ENCODE measurements at places on chromosomes 1 and 21.

GRCh38 chr21:43866260-43866629 lies 1.2 kb downstream of the AGPAT3 start:
- peak; percentile 73 for DNase-seq

- DNase-seq, result no peak
Measured at GRCh38 chr1:47178654-47179016, 11.2 kb downstream of the PDZK1IP1 start.

- no peak for DNase-seq
Measured at GRCh38 chr1:198397208-198397808, 143.2 kb downstream of the ATP6V1G3 start.

GRCh38 chr1:181084606-181084969 lies 3.9 kb upstream of the IER5 start:
- DNase-seq, result no peak

DNA sequence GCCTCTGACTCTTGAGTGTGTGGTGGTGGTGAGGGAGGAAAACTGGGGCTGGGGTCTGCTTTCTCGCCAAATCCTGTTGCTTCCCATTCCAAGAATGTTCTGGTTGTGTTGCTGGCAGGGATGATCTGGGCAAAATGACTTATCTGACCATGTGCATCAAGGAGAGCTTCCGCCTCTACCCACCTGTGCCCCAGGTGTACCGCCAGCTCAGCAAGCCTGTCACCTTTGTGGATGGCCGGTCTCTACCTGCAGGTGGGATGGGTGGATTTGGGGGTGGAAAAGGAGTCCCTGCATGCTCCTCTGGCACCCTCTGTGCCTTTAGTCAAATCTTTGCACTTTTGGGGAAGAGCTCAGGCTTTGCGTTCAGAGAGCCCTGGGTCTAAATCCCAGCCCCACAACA lies 18.1 kb downstream of the CYP4B1 start:
- no peak for DNase-seq

DNA sequence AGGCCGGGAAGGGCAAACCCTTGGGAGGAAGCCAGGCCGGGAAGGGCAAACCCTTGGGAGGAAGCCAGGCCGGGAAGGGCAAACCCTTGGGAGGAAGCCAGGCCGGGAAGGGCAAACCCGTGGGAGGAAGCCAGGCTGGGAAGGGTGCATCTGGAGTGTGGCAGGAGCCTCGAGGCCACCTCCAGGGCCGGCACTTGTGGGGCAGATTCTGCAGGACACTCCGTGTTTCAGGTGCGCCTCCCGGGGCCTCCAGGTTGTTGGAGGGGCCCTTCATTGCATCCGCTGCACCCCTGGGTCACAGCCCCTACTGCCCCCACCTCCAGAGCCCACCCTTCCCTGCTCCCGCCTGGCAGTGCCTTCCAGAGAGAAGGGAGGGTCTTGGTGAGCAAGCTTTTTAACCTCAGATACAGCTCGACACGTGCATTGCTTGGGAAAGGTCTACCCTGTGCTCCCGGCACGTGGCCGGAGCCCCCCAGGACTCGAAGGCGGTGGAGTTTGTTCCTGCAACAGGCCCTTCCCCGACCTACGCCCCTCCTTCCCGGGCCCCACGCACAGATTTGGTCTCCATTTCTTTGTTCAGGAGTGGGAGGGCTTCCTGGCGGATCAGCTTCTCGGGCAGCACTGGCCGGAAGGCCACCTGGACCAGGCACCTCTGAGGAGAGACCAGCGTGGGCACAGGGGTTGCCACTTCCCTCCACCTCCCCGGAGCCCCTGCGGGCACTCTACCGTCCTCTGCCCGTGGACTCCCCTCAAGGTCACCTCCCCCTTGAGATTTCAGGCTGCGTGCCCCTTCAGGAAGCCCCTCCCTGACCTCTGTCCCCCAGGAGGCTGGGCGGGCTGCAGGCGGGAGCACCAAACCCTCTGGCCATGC lies 9.4 kb upstream of the TMEM52 start:
- DNase-seq, result no peak

DNA sequence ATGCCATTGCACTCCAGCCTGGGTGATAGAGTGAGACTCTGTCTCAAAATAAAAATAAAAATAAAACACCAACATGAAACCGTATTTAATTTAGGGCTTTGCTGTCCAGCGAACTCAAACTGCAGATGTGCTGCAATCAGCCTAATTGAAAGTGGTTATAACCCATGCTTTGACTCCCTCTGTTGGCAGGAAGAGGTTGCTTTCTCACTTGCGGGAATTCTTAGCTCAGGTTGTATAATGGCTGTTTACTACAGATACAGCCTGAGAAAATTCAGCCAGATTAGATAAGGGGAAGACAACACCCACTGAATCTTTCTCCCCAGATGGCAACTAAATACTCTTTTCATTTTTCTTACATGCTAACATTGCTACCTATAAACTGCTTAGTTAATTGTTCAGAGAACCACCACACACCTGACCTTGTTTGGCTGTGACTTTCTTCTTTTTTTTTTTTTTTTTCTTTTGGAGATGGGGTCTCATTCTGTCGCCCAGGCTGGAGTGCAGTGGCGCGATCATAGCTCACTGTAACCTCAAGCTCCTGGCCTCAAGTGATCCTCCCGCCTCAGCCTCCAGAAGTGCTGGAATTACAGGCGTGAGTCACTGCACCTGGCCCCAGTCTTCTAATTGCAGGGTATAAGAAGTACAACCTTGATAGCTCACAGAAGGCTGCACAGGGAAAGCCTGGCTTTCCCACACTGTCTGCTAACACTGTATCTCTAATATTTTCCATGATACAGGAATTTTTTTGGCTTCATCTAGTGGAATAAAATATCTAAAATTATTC lies 34.6 kb downstream of the DNTTIP2 start:
- no peak for DNase-seq

DNA sequence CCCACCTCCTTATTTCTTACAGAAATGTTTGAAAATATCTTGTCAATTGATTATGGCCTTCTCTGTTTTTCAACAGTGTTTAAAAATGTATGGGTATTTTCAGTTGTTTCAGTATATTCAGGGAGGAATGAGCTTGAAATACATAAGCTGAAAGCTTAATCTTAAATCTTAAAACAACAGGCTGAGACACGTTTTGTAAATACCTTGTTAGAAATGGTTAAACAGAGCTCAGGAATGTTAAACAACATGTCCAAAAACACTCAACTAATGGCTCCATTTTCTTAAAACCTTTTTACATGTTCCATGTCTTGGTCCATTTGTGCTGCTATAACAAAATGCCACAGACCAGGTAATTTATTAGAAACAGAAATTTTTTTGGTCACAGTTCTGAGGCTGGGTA lies 953.8 kb upstream of the ADGRL2 start:
- no peak for DNase-seq

DNA sequence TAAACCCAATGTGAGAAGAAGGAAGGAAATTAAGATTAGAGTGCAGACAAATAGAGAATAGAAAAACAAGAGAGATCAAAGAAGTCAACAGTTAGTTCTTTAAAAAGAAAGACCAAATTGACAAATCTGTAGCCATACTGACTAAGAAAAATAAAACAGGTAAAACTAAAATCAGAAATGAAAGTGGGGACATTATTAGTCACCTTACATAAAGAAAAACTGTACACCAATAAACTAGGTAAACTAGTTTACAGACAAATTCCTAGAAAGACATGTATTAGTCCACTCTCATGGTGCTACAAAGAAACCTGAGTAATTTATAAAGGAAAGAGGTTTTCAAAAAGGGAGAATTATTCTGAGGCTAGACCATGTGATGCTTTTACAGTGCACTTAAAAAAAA lies 22.3 kb downstream of the BLZF1 start:
- DNase-seq, result no peak

- no peak for DNase-seq
Measured at GRCh38 chr1:78222225-78222959, 176.6 kb downstream of the GIPC2 start.

GRCh38 chr1:86155807-86156565 lies 586 bp downstream of the COL24A1 start:
- DNase-seq, result no peak

DNA sequence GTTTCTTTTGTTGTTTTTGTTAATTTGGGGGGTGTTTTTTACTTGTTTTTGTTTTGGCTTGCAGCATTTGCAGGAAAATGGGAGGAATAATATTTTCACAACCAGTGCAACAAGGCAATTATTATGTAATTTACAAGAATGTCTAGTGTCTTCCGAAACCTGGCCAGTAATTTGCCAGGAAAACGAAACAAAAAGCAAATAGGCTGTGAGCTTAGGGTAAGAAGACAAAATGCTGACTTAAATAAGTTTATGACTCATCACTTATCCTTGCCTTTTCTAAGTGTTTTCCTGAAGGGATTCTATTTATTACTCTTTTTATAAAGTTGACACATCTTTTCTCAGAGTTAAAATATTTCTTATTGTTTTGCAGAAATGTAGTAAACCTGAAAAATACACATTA lies 49.8 kb downstream of the KCNT2 start:
- DNase-seq, result no peak

GRCh38 chr21:44836666-44837471 lies 19.0 kb upstream of the SUMO3 start:
- DNase-seq, result no peak

GRCh38 chr1:8797216-8797615 lies 20.2 kb downstream of the RERE start:
- no peak for DNase-seq

- no peak for DNase-seq
Measured at GRCh38 chr1:192852001-192852947, 43.4 kb downstream of the RGS2 start.

- DNase-seq, result no peak
Measured at GRCh38 chr1:230070321-230071208, 3.5 kb downstream of the GALNT2 start.

DNA sequence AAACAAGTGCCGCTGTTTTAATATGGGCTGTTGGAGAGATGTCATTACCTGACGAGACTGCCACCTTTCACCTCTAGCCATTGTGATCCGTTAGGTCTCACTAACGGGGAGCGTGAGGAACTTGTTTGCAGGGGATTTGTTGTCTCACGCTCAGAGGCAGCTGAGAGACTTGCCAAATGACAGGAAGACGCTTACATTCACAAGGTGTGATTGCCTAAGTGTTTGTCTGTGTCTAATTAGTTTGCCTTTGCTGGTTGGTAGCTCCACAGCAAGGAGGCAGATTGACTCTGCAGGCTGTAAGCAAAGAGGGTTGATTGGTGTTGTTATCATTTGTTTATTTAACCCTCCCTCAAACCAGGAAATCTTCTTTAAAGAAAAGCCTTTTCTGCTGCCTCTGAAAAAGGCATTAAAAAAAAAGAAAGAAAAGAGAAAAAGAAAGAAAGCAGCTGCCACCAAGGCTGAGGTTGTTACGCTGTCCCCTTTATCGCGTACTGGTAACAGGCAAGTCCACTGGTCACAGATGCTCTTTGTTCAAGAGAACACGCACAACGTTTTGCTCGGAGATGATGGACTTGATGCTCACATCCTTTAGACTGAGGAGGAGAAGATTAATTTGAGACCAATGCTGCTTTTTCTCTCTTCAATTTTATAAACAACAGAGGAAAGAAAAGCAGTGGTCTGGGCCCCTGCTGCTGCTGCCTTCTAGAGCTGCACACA lies 203.9 kb downstream of the ZNF326 start:
- no peak for DNase-seq

- no peak for DNase-seq
Measured at GRCh38 chr1:150273311-150273710, 721 bp downstream of the C1orf54 start.

GRCh38 chr1:116286541-116286971 lies 86.5 kb upstream of the ATP1A1 start:
- no peak for DNase-seq

GRCh38 chr1:110583505-110583904 lies 22.7 kb downstream of the KCNA2 start:
- no peak for DNase-seq

GRCh38 chr1:173914366-173914871 lies 2.7 kb downstream of the SERPINC1 start:
- peak; percentile 51 for DNase-seq

DNA sequence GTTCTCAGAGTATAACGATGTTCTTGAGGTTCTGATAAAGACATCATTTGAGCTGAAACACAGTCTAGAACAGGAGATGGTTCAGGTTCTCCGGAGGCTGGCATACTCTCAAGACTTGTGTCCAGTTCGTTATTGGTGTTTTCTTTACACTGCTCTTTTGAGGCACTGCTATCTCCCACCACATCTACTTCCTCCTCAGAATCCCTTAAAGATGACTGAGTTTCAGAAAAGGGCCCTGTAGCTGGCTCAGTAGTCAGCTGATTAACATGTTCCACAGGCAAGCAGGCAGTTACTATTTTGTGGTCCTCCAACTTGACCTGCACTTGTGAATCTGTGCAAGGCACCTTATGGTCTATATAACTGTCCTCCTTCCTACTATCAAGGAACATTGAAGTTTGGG lies 50.2 kb downstream of the ZZZ3 start:
- DNase-seq, result no peak

DNA sequence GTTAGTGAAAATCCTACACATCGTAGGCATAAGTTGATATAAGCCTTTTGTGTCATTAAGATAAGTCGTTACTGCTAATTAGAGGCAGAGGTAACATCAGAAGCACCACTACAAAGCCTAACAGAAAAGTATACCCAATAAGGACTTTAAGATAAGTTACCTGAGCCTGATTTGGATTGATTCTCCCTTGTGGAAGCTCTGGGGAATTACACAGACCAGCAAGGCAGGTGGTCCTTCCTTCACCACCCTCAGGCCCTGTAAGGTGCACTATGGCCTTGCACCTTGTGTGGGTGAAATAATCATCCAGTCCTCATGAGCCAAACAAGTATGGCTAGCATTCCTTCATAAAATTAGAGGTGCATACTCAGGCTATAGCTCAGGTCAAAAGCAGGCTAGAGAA lies 166.7 kb upstream of the CHRM3 start:
- DNase-seq, result no peak

DNA sequence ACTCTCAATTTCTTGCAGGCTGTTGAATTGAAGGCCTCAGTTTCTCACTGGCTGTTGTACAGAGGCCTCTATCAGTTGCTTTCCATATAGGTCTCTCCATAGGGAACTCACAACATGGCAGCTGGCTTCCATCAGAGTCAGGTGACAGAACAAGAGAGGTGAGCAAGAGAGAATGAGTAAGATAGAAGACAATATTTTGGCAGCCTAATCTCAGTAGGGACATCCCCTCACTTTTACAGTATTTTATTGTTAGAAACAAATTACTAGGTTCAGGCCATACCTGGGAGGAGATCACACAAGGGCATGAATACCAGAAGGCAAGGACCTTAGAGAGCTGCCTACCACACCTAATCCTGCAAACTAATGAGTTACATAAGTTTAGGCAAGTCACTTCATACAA lies 162.8 kb downstream of the ATP6V1G3 start:
- DNase-seq, result no peak

GRCh38 chr1:157095551-157095950 lies 4.1 kb downstream of the ETV3L start:
- no peak for DNase-seq

DNA sequence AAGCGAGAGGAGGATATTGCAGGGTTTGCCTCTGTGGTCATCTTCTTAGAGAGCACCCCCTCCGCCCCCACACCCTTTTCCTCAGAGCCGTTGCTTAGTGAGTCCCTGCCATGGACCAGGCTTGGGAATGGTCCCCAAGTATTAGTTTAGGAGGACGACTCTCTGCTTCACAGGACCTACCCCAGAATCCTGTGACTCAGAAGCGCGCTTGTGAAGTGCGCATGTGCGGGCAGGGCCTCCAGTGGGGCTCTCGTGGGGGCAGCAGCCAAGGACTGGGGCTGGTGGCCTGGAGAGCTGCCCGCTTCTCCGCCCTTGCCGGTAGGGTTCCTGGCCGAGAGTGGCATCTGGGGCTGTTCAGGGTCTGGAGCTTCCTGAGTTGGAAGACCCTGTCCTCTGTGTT lies 37.3 kb upstream of the HMGN1 start:
- peak; percentile 48 for DNase-seq

- DNase-seq, result no peak
Measured at GRCh38 chr1:241202401-241202800, 154.6 kb downstream of the RGS7 start.

- no peak for DNase-seq
Measured at GRCh38 chr1:219773775-219774174, 154.6 kb downstream of the SLC30A10 start.
